ENCODE measurements at places on chromosomes 12 and 14.

DNA sequence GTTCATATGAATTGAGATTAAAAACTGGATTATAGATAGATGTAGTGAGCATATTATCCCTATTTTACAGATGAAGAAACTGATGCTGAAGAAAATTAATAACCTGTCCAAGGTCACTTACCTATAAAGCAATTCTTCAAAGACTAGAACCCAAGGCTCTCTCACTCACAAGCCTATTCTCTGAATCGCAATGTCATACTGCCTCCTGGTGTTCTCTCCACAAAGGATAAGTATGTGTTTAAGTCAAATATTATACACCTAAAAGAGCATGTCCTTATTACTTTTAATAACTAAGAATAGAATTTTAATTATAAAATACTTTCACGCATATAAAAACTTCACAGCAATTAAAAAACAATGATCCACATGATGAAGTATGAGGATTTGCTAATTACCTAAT lies 721.3 kb upstream of the USP15 start:
- DNase-seq: no peak

DNA sequence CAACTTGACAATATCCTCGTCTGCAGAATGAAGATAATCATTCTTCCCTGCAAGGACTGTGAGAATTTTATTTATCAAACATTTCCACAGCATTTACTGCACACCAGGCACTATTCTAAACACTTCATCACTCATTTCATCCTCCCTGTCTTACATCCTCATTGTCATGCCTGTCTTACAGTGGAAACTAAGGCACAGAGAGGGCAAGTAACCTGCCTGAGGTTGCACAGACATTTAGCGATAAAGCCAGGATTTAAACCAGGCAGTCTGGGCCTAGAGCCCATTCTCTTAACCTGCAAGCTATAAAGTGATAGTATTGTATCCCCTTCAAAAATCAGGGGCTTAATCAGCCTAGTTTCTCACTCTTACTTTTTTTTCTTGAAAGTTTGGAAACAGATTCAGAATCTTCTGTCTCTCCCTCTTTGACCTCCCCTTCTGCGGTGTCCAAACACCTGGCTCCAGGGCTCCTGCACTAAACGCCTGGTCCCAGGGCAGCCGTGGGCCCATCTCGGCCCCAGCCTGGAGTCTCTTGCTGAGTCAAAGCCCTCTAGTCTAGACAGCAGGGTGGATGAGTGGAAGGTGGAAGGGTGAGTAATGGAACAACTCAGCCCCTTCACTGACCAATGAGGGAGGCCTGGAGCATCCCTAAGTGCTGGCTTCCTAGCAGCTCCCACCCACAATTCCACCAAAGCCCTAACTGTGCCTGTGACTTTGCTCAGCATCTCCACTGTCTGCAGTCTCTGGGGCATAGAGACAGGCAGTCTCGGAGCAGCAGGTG lies 12.5 kb downstream of the ISM2 start:
- peak; percentile 73 for DNase-seq

- no peak for DNase-seq
These were observed 82.5 kb upstream of the FICD start for GRCh38 chr12:108432423-108433121.

DNA sequence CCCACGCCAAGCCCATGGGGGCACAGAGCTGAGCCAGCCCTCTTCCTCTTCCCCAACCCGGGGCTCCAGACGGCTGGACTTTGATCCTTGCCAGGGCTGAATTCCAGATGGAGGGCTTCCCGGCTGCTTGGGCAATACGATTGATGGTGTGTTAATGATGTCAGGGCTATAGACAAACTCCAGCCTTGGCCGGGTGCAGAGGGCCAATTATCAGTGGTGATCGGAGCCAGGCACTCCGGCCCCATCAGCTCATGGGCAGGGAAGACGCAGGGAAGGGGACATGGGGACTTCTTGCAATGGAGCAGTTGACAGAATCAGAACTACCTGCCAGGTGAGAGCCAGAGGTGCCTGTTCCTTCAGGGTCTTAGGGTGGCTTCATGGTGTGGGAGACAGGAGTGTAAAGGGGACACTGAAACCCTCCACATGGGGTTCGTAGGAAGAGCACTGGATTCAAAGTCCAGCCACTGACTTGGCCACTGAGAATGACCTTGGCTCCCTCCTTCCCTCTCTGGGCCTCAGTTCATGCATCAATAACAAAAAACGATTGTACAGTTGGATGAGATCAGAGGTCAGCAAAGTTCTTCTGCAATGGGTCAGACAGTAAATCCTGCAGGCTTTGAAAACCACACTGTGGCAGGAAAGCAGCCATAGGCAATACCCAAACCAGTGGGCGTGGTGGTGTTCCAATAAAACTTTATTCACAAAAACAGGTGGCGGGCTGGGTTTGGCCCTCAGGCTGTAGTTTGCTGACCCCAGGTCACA lies 333.7 kb downstream of the MED13L start:
- DNase-seq: no peak

DNA sequence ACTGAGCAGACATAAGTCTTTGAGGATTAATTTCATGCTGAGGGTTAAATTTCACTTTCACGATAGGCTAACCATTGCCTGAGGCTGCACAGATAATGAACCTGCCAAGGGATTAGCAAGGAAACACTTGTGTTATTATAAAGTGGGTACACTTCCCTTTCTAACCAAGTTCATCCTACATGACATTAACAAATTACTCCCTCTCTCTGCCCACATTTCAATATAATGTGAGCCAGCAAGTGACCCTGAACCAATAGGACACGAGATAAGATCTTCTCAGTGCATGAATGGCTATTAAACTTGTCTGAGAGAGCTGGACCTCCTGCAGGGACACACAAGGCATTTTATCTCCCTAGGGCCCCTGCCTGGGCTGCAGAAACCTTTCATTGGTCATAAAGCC lies 173.5 kb downstream of the PAX9 start:
- no peak for DNase-seq

DNA sequence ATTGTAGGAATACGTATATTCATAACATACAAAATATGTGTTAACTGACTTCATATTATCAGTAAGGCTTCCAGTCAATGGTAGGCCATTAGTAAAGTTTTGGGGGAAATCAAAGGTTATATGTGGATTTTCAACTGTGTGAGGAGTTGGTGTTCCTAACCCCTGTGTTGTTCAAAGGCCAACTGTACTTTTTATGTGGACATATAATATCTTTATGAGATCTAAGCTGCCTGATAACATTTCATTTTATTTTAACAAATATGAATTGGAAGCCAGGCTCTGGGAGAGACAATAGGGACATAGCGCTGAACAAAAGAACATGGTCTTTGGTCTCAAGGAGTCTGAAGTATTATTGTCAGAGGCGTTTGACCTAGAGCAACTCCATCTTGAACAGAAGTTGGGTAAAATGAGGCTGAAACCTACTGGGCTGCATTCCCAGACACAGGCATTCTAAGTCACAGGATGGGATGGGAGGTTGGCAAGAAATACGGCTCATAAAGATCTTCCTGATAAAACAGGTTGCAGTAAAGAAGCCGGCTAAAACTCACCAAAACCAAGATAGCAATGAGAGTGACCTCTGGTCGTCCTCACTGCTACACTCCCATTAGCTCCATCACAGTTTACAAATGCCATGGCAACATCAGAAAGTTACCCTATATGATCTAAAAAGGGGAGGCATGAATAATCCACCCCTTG lies 147.2 kb downstream of the KSR2 start:
- DNase-seq: no peak

DNA sequence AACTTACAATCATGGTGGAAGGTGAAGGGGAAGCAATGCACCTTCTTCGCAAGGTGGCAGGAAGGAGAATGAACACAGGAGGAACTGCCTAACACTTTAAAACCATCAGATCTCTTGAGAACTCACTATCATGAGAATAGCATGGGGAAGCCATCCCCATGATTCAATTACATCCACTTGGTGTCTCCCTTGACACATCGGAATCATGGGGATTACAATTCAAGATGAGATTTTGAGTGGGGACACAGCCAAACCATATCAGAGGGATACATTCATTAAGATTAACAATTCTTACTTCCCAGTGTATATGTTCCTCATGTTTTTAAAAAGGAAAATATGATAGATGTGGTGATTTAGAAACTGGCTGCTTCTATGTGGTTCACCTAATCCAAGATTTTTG lies 117.9 kb downstream of the PDE3A start:
- no peak for DNase-seq

GRCh38 chr12:26345471-26346003 lies 150.2 kb downstream of the SSPN start:
- DNase-seq: no peak

DNA sequence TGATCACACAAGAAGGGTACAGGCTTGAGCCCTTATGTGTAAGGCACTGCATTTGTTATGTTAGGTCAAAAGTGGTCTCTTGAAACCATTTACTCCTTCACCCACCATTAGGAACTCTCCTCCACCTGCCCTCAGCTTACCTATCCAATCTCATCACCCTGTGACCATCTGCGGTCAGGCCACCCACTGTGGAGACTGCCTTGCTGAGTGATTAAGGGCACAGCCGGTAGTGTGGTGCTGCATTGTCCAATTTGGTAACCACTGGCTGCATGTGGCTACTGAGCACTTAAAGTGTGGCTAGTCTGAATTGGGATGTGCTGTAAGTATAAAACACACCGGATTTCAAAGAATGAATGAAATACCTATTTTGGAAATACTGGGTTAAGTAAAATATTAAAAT lies 177.1 kb upstream of the PARP11 start:
- DNase-seq: no peak

- no peak for DNase-seq
These were observed 2.2 kb downstream of the SSTR1 start for GRCh38 chr14:38209572-38210557.

- DNase-seq: no peak
These were observed 466.9 kb upstream of the STXBP6 start for GRCh38 chr14:25516838-25517237.

GRCh38 chr14:68377459-68377858 lies 415.4 kb downstream of the ZFP36L1 start:
- no peak for DNase-seq

GRCh38 chr12:75816897-75817296 lies 214.7 kb downstream of the PHLDA1 start:
- DNase-seq: peak; percentile 48

GRCh38 chr14:91068642-91069041 lies 8.2 kb upstream of the RPS6KA5 start:
- DNase-seq: no peak

GRCh38 chr14:43090380-43090779 lies 1416.7 kb downstream of the FSCB start:
- no peak for DNase-seq

DNA sequence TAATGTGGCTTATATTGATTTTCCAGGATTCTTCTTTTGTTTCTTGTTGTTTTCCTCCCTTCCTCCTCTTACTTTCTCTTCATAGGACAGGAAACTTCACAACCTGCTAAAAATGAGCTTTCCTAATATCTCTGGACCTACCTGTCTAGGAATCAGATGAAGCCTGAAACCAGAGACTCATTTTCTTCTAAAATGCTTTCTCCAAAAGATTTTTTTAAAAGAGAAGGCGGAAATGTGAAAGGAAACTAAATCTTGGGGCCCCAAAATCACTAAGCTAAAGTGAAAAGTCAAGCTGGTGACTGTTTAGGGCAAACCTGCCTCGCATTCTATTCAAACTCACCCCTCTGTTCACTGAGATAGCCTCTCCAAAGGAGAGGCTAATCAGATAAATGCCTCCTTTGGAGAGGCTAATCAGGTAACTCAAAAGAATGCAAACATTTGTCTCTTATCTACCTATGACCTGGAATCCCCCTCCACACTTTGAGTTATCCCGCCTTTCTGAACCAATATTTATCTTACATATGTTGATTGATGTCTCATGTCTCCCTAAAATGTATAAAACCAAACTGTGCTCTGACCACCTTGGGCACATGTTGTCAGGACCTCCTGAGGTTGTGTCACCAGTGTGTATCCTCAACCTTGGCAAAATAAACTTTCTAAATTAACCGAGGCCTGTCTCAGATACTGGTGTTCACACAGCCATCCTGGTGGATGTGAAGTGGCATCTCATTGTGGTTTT lies 72.7 kb upstream of the HECTD1 start:
- no peak for DNase-seq

DNA sequence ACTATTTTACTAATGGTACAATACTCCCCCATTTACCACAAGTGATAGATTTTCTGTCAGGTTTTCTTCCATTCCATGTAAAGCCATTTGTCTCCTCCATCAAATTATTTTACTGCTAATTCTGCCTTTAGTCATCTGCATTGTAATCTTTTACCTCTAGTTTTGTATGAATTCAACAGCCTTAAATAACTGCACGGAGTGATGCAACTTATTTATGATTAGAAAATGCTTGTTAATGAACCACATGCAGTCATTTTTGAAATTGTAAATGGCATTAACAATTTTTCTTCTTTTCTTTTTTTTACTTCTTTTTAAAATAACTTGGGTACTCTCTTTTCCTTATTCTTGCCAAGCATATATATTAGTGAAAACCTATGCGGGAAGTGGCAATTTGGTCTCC lies 71.5 kb downstream of the RESF1 start:
- no peak for DNase-seq

- no peak for DNase-seq
These were observed 10.1 kb upstream of the RASSF3 start for GRCh38 chr12:64600164-64600561.
